ENCODE measurements at places on chromosomes 2 and 18.

GRCh38 chr18:22505141-22505591 lies 87.5 kb upstream of the CTAGE1 start:
- no peak for DNase-seq

DNA sequence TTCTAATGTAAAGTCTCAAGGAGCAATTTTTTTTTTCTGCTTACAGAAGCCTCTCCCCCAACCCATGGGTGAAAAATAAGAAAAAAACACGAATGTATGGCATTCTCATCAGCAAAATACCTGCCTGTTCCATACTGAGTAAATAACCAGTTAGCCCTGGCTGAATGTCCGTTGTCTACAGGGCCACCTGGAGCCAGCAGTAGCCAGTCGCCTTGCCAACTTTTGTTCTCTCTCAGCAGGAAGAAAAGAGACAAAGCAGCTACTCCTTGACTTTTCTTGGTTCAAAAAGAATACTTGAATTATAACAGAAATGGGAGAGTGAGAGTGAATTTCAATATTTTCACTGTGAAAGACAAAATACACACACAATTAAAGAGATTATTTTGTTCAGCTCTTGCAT lies 532.9 kb upstream of the CRIM1 start:
- DNase-seq: no peak

- DNase-seq: no peak
These were observed 31.9 kb downstream of the SLC66A3 start for GRCh38 chr2:11187083-11187619.

DNA sequence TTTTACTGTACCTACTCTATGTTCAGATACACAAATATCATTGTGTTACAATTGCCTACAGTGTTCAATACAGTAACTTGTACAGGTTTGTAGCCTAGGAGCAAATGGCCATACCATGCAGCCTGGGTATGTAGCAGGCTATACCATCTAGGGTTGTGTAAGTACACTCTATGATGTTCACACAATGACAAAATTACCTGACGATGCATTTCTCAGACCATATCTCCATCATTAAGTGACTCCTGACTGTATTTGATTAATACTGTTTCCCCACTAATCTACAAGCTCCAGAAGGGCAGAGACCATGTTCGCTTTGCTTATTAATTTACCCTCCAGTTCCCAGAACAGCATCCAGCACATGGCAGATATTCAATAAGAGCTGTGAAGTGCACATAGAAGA lies 372.2 kb downstream of the METTL4 start:
- DNase-seq: no peak

GRCh38 chr2:217353591-217353990 lies 493.7 kb upstream of the TNP1 start:
- DNase-seq: no peak

DNA sequence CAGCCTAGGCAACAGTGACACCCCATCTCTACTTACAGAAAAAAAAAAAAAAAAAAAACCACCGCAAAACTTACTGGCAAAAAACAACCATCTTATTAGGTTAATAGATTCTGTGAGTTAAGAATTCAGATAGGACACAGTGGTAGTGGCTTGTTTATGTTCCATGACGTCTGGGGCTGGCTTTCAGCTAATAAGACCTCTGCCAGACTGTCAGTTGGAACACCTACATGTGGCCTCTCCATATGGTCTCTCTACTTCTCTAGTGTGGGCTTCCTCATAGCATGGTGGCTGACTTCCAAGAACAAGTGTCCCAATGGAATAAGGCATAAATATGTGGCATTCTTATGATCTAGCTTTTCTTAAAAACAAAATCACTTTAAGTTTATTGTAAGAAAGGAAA lies 94.0 kb upstream of the OTX1 start:
- DNase-seq: peak; percentile 91

DNA sequence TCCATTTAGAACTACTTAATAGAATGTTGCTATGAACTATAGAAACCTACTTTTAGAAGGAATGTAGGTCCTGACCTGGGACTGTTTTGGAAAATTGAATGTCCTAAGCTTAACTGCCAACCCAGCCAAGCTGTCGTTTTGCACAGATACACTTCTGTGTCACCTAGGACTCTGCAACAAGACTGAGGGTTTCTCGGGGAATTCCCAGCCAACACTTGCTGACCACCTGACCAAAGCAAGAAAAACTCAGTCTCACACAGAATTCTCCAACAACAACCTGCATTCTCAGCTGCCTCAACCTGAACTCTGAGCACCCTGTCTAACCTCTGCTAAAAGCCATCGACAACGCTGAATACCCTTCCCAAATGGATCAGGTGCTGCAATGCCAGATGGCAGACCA lies 128.2 kb downstream of the SS18 start:
- DNase-seq: no peak

DNA sequence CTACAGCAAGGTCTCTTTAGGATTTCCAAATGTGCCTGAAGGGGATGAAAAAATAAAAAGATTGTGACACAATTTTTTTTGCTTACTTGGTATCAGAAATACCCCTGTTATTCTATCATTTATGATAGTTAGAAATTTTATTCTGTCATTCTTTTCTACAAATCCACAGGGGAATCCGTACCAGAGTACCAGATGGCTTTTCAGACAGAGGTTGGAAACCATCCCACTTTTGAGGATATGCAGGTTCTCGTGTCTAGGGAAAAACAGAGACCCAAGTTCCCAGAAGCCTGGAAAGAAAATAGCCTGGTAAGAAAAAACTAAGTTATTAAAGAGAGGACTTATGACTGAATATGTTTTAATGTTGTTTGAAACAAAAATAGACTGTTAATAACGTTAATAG lies 92.6 kb upstream of the FAM117B start:
- peak; percentile 82 for DNase-seq

DNA sequence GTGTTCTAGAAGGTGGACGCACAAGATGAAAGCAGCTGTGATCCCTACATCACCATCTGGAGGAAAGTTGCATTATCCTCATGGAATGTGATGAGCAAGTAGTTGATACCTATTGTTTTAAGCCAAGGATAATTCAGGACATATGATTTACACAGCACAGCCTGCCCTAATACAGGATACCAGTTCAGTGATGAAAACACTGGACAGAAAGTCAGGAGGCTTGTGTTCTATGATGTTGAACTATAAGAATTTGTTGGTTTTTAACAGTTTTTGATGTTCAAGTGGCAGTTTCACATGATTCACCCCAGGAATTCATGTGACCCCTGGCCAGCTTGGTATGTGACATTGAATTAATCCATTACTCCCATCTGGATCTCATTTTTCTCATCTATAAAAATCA lies 6.2 kb upstream of the CHST10 start:
- DNase-seq: no peak

GRCh38 chr2:41896186-41896846 lies 151.5 kb upstream of the PKDCC start:
- no peak for DNase-seq

DNA sequence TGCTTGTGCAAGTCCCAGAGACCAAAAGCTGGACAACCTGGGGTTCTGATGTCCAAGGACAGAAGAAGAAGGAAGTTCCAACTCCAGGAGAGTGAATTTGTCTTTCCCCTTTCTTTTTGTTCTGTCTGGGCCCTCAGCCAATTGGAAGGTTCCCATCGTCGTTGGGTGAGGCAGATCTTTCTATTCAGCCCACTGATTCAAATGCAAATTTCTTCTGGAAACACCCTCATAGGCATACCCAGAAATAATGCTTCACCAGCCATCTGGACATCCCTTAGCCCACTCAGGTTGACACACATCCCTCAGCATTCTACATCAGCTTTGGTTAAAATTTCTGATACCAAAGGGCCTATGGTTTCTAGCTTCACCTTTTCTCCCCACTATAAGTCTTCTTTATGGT lies 156.5 kb downstream of the SP3 start:
- no peak for DNase-seq

GRCh38 chr2:11870584-11870983 lies 124.2 kb downstream of the LPIN1 start:
- DNase-seq: no peak

GRCh38 chr2:204081487-204082425 lies 145.2 kb downstream of the ICOS start:
- peak; percentile 10 for DNase-seq

GRCh38 chr18:44838971-44839666 lies 158.4 kb downstream of the SETBP1 start:
- peak; percentile 26 for DNase-seq

- DNase-seq: no peak
These were observed 156.7 kb downstream of the GALNT14 start for GRCh38 chr2:30981510-30981909.

DNA sequence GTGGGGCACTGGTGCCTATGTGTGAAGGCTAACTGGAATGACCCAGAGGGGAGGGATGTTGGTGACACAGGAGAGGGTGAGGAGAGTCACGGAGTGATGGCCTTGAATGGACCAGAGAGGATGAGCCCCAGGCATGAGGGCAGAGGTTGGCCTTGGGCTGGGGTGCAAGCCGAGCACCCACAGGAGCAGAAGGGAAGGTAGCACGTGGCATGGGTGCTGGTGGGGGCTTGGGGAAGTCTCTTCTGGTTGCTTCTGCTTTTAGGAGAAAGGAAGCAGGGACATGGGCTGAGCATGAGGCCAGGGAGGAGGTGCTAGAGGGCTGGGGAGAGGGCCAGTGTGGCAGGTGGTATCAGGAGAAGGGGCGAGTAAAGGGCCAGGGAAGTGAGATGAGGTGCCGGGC lies 183.8 kb downstream of the DYSF start:
- no peak for DNase-seq

- DNase-seq: no peak
These were observed 49.7 kb downstream of the KCNF1 start for GRCh38 chr2:10961490-10961875.

DNA sequence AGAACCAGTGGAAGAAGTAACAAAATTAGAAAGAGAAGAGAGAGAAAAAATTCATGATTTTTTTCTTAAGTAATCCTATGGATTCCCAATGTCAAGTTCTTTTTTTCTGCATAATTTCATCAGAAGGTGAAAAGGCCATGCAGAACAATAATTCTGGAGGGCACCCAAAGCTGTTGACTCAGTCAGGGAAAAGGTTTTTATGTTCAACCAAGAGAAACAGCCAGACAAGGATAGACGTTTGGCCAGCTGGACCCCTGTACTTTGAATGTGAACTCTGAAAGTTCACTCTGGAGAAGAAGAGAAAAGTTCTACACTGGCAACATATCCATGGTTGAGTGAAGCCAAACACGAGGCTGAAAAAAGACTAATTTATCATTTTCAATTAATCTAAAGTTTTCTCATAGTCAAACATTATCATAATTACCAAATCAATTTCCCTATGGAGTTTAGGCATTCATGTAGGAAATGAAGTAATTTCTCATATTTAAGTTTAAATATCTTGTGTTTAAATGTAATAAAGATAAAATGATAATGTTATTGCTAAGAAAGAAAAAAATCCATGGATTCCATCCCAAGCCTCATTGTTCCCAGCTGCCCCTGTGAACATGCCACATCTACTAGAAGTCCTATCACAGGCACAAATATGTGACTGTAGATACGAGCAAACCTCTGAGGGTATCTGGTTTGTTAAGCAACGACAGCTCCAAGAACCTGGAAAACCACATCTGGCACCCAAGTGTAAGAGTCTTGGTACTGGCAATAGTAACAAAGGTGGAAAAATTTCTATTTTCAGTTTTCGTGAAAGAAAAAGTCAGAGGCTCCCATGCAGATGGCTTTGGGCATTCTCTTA lies 742.7 kb upstream of the ACVR2A start:
- no peak for DNase-seq

- DNase-seq: no peak
These were observed 9.1 kb downstream of the ALPP start for GRCh38 chr2:232387451-232388171.

DNA sequence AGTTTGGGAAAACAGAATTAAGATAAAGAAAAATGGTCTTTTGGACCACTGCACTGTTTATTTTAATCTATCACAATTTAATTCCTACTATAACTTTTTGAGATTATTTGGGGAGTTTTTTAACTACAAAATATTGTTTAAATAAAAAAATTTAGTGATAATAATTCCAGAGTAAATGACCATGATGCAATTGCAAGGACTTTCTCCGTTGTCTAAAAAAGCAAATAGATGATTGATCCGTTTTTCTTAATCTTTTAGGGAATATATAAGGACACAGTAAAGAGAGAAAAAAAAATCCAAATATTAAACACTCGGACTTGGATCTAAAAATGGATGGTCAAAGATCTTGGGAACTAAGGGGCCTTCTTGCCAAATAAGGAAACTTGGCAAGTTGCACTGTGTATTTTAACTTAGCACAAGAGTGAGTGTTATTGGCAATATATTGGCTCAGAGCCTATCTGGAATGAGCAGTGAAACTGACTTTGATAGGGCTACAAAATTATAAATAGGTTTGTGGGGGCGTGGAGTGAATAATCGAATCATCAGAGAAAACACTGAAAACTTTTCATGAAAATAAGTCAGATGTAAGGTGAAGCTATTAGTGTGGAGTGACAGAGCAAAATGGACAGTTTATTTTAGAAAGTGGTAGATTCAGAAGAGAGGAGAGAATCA lies 2.0 kb downstream of the MAP3K20 start:
- no peak for DNase-seq

DNA sequence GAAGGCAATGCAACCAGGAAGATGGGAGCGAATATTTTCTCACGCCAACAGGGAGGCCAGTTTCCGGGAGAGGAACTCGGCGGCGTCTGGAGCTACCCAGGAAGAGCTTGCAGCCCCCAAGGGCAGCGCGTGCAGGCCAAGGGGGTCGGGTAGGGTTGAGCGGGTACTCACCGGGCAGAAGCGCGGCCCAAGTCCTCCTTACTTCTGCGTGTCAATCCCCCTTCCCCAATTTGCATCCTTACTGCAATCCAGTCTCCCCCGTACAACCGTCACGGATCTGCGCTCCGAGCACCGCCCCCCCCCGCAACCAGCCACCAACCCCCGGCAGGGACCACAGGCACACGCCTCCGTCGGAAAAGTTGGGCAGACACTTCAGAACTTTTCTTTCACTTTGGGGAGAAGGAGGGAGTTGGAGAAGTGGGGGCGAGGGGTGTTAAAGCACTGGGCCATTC lies 1.3 kb downstream of the ATP8B1 start:
- DNase-seq: no peak

- DNase-seq: no peak
These were observed 6.0 kb downstream of the NEMP2 start for GRCh38 chr2:190528521-190529001.

DNA sequence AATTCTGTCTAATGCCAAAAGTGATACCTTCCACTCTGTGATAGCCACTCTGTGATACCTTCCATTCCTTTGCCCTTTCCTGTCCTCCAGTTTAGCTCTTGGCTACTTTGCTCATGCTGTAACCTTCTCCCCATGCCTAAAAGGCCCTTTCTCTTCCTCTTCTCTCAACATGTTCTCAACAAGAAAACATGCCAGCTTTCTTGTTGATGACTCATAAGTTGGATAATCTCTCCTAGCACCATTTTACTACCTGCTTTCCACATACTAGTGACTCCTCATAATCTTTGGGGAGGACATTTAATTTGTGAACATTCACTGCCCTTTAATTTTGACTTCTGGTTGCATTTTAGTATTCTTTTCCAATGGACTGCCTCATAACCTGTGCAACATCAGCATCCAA lies 55.9 kb upstream of the NT5C1B start:
- no peak for DNase-seq

GRCh38 chr18:3035635-3036034 lies 22.7 kb upstream of the LPIN2 start:
- no peak for DNase-seq

GRCh38 chr2:152548996-152549395 lies 168.3 kb downstream of the PRPF40A start:
- DNase-seq: no peak

Measured in NCI-H1694 (cell line).